ENCODE measurements at places on chromosomes 7 and 10.

- H3K27me3 ChIP-seq, result no peaks in the 10 kb centered on the region
- H3K27ac ChIP-seq, result no peak overlapping the region
- no peak for DNase-seq
- H3K36me3 ChIP-seq, result no peaks in the 10 kb centered on the region
- H3K4me3 ChIP-seq, result no peak overlapping the region
Observed at GRCh38 chr7:55134786-55135185, 116.0 kb downstream of the EGFR start.

GRCh38 chr10:17222329-17222728 lies 5.7 kb upstream of the VIM start:
- peaks cover 21% of the 10 kb centered on the region for H3K4me1 ChIP-seq
- H3K27me3 ChIP-seq, result no peaks in the 10 kb centered on the region
- no peak overlapping the region for H3K4me3 ChIP-seq
- no peak overlapping the region for H3K27ac ChIP-seq
- DNase-seq, result no peak

GRCh38 chr7:105638902-105639495 lies 57.7 kb upstream of the EFCAB10 start:
- DNase-seq, result no peak
- no peak overlapping the region for H3K27ac ChIP-seq
- H3K36me3 ChIP-seq, result peaks cover 84% of the 10 kb centered on the region
- no peaks in the 10 kb centered on the region for H3K27me3 ChIP-seq
- no peak overlapping the region for H3K4me3 ChIP-seq
- no peaks in the 10 kb centered on the region for H3K4me1 ChIP-seq

- H3K36me3 ChIP-seq, result no peaks in the 10 kb centered on the region
- H3K27me3 ChIP-seq, result peaks cover 3% of the 10 kb centered on the region
- H3K4me3 ChIP-seq, result no peak overlapping the region
- no peak overlapping the region for H3K27ac ChIP-seq
- no peaks in the 10 kb centered on the region for H3K4me1 ChIP-seq
- DNase-seq, result no peak
Observed at GRCh38 chr7:116678780-116679179, 6.8 kb downstream of the MET start.

GRCh38 chr10:46074196-46074946 lies 28.3 kb upstream of the MSMB start:
- no peak overlapping the region for H3K4me3 ChIP-seq
- peaks cover 17% of the 10 kb centered on the region for H3K4me1 ChIP-seq
- H3K27ac ChIP-seq, result no peak overlapping the region

- H3K27me3 ChIP-seq, result no peaks in the 10 kb centered on the region
- peaks cover 8% of the 10 kb centered on the region for H3K4me1 ChIP-seq
- H3K4me3 ChIP-seq, result no peak overlapping the region
- no peaks in the 10 kb centered on the region for H3K36me3 ChIP-seq
Observed at GRCh38 chr7:137755846-137756651, 90.7 kb downstream of the DGKI start.

GRCh38 chr7:130281260-130281659 lies 11.7 kb upstream of the CPA4 start:
- no peak overlapping the region for H3K4me3 ChIP-seq

GRCh38 chr10:108147346-108147745 lies 982.8 kb upstream of the SORCS1 start:
- DNase-seq, result no peak
- no peaks in the 10 kb centered on the region for H3K27me3 ChIP-seq
- H3K4me3 ChIP-seq, result no peak overlapping the region
- no peak overlapping the region for H3K27ac ChIP-seq
- H3K4me1 ChIP-seq, result no peaks in the 10 kb centered on the region
- H3K36me3 ChIP-seq, result no peaks in the 10 kb centered on the region

GRCh38 chr10:119493155-119493554 lies 49.4 kb downstream of the RGS10 start:
- no peaks in the 10 kb centered on the region for H3K36me3 ChIP-seq
- no peak overlapping the region for H3K4me3 ChIP-seq
- DNase-seq, result no peak
- H3K27ac ChIP-seq, result no peak overlapping the region

- H3K36me3 ChIP-seq, result no peaks in the 10 kb centered on the region
- H3K27ac ChIP-seq, result no peak overlapping the region
- no peaks in the 10 kb centered on the region for H3K4me1 ChIP-seq
- no peak overlapping the region for H3K4me3 ChIP-seq
- H3K27me3 ChIP-seq, result no peaks in the 10 kb centered on the region
Observed at GRCh38 chr7:144390481-144390880, 13.0 kb downstream of the NOBOX start.

DNA sequence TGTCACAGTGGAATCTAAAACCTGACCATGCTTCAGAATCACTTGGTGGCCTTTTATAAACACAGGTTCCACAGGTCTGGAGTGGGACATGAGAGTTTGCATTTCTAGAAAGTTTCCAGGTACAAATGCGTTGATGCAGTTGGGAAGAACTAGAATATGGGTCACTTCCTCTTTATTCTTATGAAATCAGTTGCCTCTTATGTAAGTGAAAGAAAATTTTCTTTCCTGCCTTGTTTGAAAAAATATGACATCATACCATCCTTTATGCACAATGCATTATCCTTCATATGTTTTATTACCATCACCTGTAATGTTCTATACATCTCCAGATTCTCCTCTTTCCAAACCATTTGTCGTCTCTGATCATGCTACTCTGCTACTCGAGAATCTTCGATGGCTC lies 44.0 kb downstream of the PLXNA4 start:
- H3K4me1 ChIP-seq, result no peaks in the 10 kb centered on the region
- no peak overlapping the region for H3K27ac ChIP-seq
- no peak overlapping the region for H3K4me3 ChIP-seq
- DNase-seq, result peak; percentile 13
- H3K36me3 ChIP-seq, result no peaks in the 10 kb centered on the region
- no peaks in the 10 kb centered on the region for H3K27me3 ChIP-seq

GRCh38 chr7:130334274-130334673 lies 10.3 kb upstream of the CPA5 start:
- H3K4me3 ChIP-seq, result no peak overlapping the region
- no peak overlapping the region for H3K27ac ChIP-seq
- H3K27me3 ChIP-seq, result no peaks in the 10 kb centered on the region
- no peak for DNase-seq
- H3K36me3 ChIP-seq, result no peaks in the 10 kb centered on the region

GRCh38 chr7:105769901-105770628 lies 106.3 kb downstream of the ATXN7L1 start:
- no peak overlapping the region for H3K27ac ChIP-seq
- no peaks in the 10 kb centered on the region for H3K4me1 ChIP-seq
- DNase-seq, result no peak

DNA sequence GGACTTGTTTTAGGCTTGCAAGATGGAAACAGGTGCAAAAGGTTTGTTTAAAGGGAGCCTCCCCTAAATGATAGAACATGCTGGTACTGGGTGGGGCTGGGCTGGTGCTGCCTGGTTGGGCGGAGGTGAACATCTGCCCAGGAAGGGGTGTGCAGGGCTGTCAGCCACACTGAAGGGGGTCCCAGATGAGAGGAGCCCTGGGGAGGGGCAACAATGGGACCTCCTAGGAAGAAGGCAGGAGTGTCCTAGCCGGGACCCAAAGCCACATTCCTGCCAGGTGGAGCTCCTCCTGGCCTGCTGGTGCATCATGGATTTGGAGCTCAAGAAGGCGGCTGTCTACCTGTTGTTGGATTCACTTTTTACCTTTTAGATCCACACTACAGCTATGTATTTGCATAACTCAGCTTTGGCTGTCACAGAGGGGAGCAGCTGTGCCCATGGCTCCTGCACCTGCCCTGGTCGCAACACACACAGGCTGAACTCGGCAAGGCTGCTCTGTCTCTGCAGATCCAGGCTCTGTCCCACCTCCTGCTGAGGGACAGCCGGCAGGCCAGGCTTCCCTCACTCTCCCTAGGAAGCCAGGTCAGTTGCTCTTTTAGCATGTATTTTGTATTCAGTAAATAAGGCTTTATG lies 59.9 kb downstream of the ADARB2 start:
- no peak overlapping the region for H3K27ac ChIP-seq
- no peaks in the 10 kb centered on the region for H3K36me3 ChIP-seq
- no peak for DNase-seq
- H3K4me3 ChIP-seq, result no peak overlapping the region

DNA sequence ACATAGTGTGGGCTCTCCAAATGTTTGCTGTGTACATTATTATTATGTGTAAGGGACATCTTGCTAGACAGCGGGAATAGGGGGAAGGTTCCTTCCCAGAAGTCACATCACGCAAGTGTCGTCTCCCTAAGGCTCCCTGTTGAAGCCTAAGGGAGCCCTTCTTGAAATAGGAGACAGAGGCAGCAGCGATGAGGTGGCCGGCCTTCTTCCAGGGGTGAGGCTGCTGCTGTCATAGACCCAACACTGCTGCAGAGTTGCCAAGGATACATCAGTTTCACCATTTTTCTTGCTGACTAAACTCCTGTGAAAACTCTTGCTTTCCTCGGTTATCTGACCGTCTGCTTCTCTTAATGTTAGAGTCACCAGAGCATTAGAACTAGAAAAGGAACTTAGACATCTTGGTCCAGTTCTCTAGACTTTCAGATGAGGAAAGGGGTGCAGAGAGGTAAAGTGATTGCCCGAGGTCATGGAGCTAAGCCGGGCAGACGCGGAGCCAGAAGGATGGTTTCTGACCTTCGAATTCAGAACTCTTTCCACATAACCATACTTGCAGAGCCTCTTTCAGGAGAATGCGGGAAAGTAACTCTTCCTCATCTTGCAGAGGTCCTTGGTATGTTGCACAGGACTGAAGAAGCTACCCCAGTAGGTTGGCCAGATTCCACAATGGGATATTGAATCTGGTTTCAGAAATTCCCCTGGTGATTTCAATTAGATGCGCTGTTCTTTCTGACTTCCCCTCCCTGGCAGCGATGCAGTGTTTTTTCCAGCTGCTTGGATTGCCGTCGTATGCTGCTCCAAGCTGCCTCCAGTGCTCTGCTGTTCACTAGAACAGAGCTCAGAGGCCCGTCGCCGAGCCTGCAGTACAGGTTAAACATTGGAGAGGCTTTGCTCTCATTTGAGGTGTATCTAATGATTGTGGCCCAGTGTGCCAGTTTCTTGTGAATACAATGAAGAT lies 217.1 kb downstream of the CAMK1D start:
- H3K27me3 ChIP-seq, result no peaks in the 10 kb centered on the region
- H3K36me3 ChIP-seq, result no peaks in the 10 kb centered on the region
- no peak for DNase-seq
- no peak overlapping the region for H3K4me3 ChIP-seq

GRCh38 chr7:149027611-149028345 lies 527 bp downstream of the PDIA4 start:
- peaks cover 25% of the 10 kb centered on the region for H3K36me3 ChIP-seq
- H3K27ac ChIP-seq, result peak overlapping the region; percentile 75
- H3K4me1 ChIP-seq, result peaks cover 11% of the 10 kb centered on the region
- H3K4me3 ChIP-seq, result peak overlapping the region; percentile 87
- peak; percentile 20 for DNase-seq

- no peak overlapping the region for H3K27ac ChIP-seq
- H3K36me3 ChIP-seq, result no peaks in the 10 kb centered on the region
- H3K4me1 ChIP-seq, result peaks cover 4% of the 10 kb centered on the region
- H3K27me3 ChIP-seq, result no peaks in the 10 kb centered on the region
- H3K4me3 ChIP-seq, result no peak overlapping the region
Observed at GRCh38 chr10:119602241-119603095, 5.7 kb upstream of the TIAL1 start.

- DNase-seq, result no peak
- no peaks in the 10 kb centered on the region for H3K27me3 ChIP-seq
- H3K4me3 ChIP-seq, result no peak overlapping the region
Observed at GRCh38 chr10:3287572-3288445, 115.2 kb upstream of the PITRM1 start.

DNA sequence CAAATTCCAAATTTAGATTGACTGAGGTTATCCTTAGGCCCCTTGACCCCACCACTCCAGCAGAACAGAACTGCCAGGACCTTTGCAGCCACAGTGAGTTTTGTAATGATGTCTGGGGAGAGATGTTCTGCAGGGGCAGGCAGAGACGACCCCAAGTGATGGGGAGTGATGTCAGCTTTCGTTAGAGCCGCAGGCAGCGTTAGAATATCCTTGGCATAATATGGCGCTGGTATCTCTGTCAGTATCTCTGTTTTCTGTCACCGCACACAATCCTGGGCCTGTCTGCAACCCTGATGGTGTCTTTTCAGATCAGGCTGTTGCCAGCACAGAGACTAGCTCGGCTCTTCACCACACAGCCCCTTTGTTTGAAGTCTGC lies 1083.6 kb downstream of the KCNMA1 start:
- H3K4me1 ChIP-seq, result no peaks in the 10 kb centered on the region
- H3K4me3 ChIP-seq, result no peak overlapping the region
- no peaks in the 10 kb centered on the region for H3K27me3 ChIP-seq
- no peaks in the 10 kb centered on the region for H3K36me3 ChIP-seq

- H3K36me3 ChIP-seq, result peaks cover 76% of the 10 kb centered on the region
- H3K4me3 ChIP-seq, result no peak overlapping the region
- H3K27me3 ChIP-seq, result no peaks in the 10 kb centered on the region
- no peak overlapping the region for H3K27ac ChIP-seq
Observed at GRCh38 chr7:158651968-158652565, 52.5 kb downstream of the NCAPG2 start.

- DNase-seq, result no peak
- H3K27ac ChIP-seq, result no peak overlapping the region
- H3K4me3 ChIP-seq, result no peak overlapping the region
- H3K27me3 ChIP-seq, result no peaks in the 10 kb centered on the region
- no peaks in the 10 kb centered on the region for H3K4me1 ChIP-seq
- H3K36me3 ChIP-seq, result peaks cover 53% of the 10 kb centered on the region
Observed at GRCh38 chr10:26509307-26509706, 71.2 kb downstream of the APBB1IP start.

GRCh38 chr7:78261302-78261701 lies 462.7 kb downstream of the PHTF2 start:
- DNase-seq, result no peak
- no peaks in the 10 kb centered on the region for H3K36me3 ChIP-seq
- H3K27ac ChIP-seq, result no peak overlapping the region
- no peaks in the 10 kb centered on the region for H3K27me3 ChIP-seq
- no peak overlapping the region for H3K4me3 ChIP-seq

DNA sequence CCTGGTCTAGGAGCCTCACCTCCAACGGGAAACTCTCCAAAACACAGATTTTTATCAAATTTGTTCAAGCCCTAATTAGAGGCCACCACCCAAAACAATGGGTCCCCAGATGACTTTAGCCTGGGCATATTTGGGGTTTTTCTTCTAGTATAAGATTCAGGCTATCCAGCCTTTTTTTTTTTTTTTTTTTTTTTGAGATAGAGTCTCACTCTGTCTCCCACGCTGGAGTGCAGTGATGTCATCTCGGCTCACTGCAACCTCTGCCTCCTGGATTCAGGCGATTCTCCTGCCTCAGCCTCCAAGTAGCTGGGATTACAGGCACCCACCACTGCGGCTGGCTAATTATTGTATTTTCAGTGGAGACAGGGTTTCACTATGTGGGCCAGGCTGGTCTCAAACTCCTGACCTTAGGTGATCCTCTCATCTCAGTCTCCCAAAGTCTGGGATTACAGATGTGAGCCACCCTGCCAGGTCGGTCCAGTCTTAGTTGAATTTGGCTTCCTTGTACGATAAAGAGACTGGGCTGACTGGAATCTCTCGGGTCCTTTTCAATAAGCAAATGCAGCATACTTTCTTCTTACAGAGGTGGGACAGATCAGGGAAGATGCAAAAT lies 91.4 kb upstream of the KLF6 start:
- no peak for DNase-seq
- H3K4me1 ChIP-seq, result peaks cover 47% of the 10 kb centered on the region
- H3K36me3 ChIP-seq, result no peaks in the 10 kb centered on the region

GRCh38 chr7:52727632-52728031 lies 307.8 kb upstream of the POM121L12 start:
- no peaks in the 10 kb centered on the region for H3K27me3 ChIP-seq
- no peak overlapping the region for H3K27ac ChIP-seq
- peak; percentile 90 for DNase-seq
- H3K4me3 ChIP-seq, result no peak overlapping the region
- no peaks in the 10 kb centered on the region for H3K36me3 ChIP-seq
